ENCODE measurements at places on chromosomes 2 and 18.
A peak's percentile ranks its signal among the peaks of the same experiment; 100 is the strongest.

DNA sequence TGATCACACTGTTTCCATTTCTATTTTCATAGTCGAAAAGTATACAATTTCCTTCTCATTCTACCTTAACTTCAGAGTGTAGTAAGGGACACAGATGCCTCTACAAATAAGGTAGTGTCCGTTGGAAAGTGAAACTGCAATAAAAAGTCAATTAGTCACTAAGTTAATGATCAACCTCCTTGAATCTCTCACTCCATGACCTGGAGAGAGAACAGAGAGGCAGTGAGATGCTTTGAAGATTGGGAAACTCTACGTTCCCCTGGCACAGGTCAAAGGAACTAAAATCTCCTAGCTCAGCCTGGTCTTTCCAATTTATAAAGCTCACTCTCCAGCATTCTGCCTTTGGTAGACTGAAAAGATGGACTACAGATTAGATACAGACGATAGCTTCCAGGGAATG lies 153.8 kb upstream of the ACAA2 start:
- H3K4me3 ChIP-seq, result no peak overlapping the region
- H3K27me3 ChIP-seq, result no peaks in the 10 kb centered on the region
- no peaks in the 10 kb centered on the region for H3K36me3 ChIP-seq
- no peaks in the 10 kb centered on the region for H3K4me1 ChIP-seq
- no peak for DNase-seq

- no peaks in the 10 kb centered on the region for H3K36me3 ChIP-seq
- no peak for DNase-seq
- no peaks in the 10 kb centered on the region for H3K4me1 ChIP-seq
- H3K27ac ChIP-seq, result no peak overlapping the region
Observed at GRCh38 chr2:63893163-63893562, 51.5 kb downstream of the UGP2 start.

- no peaks in the 10 kb centered on the region for H3K4me1 ChIP-seq
- no peak for DNase-seq
- no peaks in the 10 kb centered on the region for H3K36me3 ChIP-seq
Observed at GRCh38 chr2:231795525-231796327, 9.5 kb downstream of the COPS7B start.

DNA sequence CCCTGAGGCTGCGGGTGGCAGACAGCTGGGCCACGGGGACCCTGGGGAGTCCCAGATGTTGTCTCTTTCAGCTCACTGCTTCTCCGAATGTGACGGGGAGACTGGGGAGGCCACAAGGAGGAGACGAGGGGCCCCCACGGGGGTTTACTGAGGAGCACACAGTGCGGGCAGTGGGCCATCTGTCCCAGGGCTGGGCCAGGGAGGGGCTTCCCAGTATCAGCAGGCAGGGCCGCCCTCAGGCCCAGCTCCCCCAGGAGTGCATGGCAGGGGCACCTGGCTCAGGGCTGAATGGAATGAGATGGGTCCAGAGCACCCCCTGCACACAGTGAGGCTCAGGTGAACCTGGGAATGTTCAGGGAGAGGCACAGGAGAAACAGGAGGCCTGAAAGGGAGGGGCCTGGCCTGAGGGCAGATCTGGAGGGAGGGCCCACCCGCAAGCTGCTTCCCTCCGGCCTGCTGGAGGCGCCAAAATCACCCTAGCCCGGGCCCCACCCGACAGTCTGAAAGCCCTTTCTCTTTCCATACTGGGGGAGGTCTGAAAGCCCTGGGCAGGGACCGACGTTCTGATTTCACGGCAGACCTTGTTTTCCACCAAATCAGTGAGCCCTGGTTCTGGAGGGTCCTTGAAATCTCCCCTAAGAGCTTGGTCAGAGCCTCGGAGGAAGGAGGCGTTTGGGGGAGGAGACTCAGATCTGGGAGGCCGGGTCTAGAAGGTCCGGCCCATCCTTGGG lies 35.5 kb upstream of the PTMA start:
- no peaks in the 10 kb centered on the region for H3K27me3 ChIP-seq
- no peak overlapping the region for H3K4me3 ChIP-seq
- H3K4me1 ChIP-seq, result no peaks in the 10 kb centered on the region
- H3K27ac ChIP-seq, result peak overlapping the region; percentile 78
- no peaks in the 10 kb centered on the region for H3K36me3 ChIP-seq

DNA sequence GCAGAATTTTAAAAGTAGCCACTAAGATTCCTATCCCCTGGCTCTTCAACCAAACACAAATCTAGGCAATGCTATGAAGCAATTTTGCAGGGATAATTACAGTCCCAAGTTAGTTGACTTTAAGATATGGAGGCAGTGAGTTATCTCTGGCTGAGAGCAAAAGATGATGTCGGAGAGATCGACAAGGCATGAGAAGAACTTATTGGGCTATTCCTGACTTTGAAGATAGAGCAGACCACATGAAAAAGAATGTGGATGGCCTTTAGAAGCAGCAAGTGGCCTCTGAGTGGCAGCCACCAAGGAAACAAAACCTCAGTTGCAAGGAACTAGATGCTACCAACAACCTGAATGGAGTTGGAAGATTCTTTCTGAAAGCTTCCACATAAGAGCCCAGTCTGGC lies 58.2 kb upstream of the PPM1B start:
- H3K36me3 ChIP-seq, result no peaks in the 10 kb centered on the region
- no peaks in the 10 kb centered on the region for H3K4me1 ChIP-seq
- DNase-seq, result no peak
- H3K27me3 ChIP-seq, result no peaks in the 10 kb centered on the region
- no peak overlapping the region for H3K27ac ChIP-seq

GRCh38 chr2:109660046-109660860 lies 46.1 kb downstream of the SOWAHC start:
- no peak for DNase-seq
- no peak overlapping the region for H3K27ac ChIP-seq
- no peaks in the 10 kb centered on the region for H3K27me3 ChIP-seq
- no peaks in the 10 kb centered on the region for H3K4me1 ChIP-seq
- H3K4me3 ChIP-seq, result no peak overlapping the region
- H3K36me3 ChIP-seq, result no peaks in the 10 kb centered on the region

GRCh38 chr2:8418721-8419120 lies 263.1 kb upstream of the ID2 start:
- H3K27me3 ChIP-seq, result no peaks in the 10 kb centered on the region
- no peak for DNase-seq
- no peak overlapping the region for H3K27ac ChIP-seq
- H3K36me3 ChIP-seq, result no peaks in the 10 kb centered on the region

- no peak overlapping the region for H3K27ac ChIP-seq
- H3K4me3 ChIP-seq, result no peak overlapping the region
- no peaks in the 10 kb centered on the region for H3K36me3 ChIP-seq
- no peaks in the 10 kb centered on the region for H3K4me1 ChIP-seq
- H3K27me3 ChIP-seq, result no peaks in the 10 kb centered on the region
Observed at GRCh38 chr2:55796121-55796520, 102.5 kb upstream of the PNPT1 start.

DNA sequence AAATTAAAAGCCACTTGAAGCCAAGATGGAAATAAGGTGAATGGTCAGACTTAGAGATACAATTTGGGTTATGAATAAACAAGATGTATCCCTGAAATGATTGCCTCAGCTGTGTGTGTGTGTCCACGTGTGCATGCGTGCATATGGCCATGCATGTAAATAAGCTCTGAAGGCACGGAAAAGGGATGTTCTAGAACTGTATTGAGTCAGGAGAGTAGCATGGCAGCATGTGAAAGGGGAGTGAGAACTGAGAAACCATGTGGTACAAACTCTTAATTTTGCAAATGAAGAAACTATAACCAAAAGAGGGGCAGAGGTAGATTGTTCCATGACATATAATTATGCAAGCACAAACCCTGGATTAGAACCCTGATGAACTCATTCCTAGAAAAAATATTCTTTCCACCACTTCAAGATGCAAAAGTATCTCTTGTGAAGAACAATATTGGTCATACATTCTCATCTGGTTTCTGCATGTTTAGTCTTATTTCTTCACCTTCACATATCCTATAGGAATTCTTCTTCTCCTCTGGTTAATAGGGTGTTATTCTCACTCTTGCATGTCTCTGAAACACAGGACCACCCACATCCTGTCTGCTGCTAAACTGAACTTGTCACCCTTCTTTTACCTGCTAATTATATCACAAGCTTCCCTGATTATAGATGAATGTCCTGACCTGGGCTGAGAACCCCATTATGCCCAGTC lies 455.8 kb downstream of the SETBP1 start:
- no peaks in the 10 kb centered on the region for H3K27me3 ChIP-seq
- no peak overlapping the region for H3K27ac ChIP-seq
- no peak overlapping the region for H3K4me3 ChIP-seq

- H3K36me3 ChIP-seq, result no peaks in the 10 kb centered on the region
- peak overlapping the region; percentile 83 for H3K27ac ChIP-seq
- peaks cover 30% of the 10 kb centered on the region for H3K4me1 ChIP-seq
- no peaks in the 10 kb centered on the region for H3K27me3 ChIP-seq
- H3K4me3 ChIP-seq, result no peak overlapping the region
Observed at GRCh38 chr2:55763721-55764120, 70.1 kb upstream of the PNPT1 start.

GRCh38 chr2:50551868-50552267 lies 480.1 kb downstream of the NRXN1 start:
- H3K36me3 ChIP-seq, result no peaks in the 10 kb centered on the region
- H3K27me3 ChIP-seq, result no peaks in the 10 kb centered on the region
- no peak for DNase-seq
- H3K27ac ChIP-seq, result no peak overlapping the region
- no peaks in the 10 kb centered on the region for H3K4me1 ChIP-seq
- H3K4me3 ChIP-seq, result no peak overlapping the region

DNA sequence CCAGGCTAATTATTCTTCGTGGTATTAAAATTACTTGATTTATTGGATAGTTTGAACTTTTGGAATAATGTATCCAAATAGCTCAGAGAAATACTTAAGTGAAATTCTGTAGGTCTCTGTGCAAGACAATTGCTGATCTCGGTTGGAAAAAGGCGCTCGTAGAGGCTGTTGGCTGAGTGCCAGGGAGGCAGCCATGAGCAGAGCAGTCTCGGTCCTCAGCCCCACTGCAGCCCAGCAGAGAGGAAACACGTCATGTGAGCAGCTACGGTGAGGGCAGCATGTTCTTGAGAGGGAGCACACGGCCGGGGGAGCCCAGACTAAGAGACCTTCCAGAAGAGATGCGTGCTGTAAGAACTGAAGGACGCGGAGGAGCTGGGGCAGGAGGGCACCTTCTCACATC lies 42.5 kb downstream of the DCDC2C start:
- H3K36me3 ChIP-seq, result no peaks in the 10 kb centered on the region
- no peak for DNase-seq
- H3K4me3 ChIP-seq, result no peak overlapping the region
- no peak overlapping the region for H3K27ac ChIP-seq
- no peaks in the 10 kb centered on the region for H3K4me1 ChIP-seq

- DNase-seq, result no peak
- no peaks in the 10 kb centered on the region for H3K36me3 ChIP-seq
- no peak overlapping the region for H3K4me3 ChIP-seq
- H3K27ac ChIP-seq, result no peak overlapping the region
- no peaks in the 10 kb centered on the region for H3K4me1 ChIP-seq
Observed at GRCh38 chr2:10873790-10874437, 37.8 kb upstream of the KCNF1 start.

DNA sequence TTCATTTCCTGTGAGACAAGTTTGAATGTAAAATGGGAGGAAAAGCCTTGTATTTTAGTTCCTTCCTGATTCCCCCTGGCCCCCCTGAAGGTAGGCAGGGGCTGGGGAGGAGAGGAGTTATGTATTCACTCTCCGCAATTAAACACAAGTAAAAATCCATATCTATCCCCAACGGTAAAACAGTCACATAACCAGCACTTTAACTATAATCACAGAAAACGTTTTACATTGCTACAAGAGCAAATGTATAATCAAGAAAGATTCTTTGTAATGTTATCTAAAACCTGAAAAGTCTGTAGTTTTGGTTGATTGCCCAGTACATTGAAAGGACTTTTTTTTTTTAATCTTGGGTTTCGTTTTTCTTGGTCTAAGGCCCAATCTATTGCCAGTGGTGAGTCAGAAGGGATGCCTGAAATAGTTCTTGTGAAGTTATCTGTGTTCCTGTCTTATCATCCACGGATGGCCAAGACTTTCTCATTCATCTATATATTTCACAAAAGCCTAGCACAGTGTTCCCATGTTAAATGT lies 34.5 kb upstream of the CCNYL1 start:
- no peaks in the 10 kb centered on the region for H3K27me3 ChIP-seq
- no peak for DNase-seq
- peaks cover 10% of the 10 kb centered on the region for H3K4me1 ChIP-seq
- peak overlapping the region; percentile 34 for H3K27ac ChIP-seq
- no peak overlapping the region for H3K4me3 ChIP-seq

DNA sequence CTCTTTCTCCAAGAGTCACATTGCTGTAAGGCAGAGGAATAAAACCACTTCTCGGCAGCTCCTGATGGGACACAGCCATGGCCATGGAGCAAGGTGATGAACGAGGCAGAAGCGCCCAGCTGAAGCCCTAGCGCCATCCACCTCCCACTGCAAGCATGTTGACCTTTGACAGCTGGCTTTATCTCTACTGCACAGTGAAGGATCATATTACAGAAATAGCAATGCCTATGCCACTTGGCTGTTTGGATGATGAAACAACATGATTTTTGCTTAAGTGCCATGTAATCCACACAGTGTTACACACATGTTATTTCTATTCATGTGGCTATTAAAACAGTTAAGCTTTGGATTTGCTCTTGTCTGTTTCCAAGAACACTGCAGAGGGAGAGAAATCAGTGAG lies 167.7 kb downstream of the VAPA start:
- no peaks in the 10 kb centered on the region for H3K27me3 ChIP-seq
- no peak for DNase-seq
- no peaks in the 10 kb centered on the region for H3K36me3 ChIP-seq

GRCh38 chr2:232926431-232926939 lies 56.4 kb downstream of the SNORC start:
- peaks cover 29% of the 10 kb centered on the region for H3K4me1 ChIP-seq
- H3K27me3 ChIP-seq, result peaks cover 22% of the 10 kb centered on the region
- no peak for DNase-seq
- H3K27ac ChIP-seq, result peak overlapping the region; percentile 73

DNA sequence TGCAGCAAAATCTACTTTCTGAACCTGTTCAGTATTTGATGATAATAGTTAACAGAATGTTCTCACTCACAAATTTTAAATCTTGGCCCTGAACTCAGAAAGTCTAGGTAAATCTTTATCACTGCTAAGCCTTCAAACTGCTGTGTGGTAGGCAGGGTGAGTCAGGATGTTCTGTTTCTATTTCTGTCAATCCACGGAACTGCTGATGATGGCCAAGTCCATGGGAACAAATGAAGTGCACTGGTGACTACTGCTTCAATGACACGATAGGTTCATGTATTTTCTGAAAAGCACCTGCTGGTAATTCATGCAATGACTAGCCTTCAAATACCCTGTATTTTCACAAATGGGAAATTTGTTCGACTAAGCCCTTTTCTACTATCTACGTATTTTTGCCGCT lies 14.2 kb downstream of the NIFK start:
- H3K4me3 ChIP-seq, result no peak overlapping the region
- H3K4me1 ChIP-seq, result no peaks in the 10 kb centered on the region
- no peak overlapping the region for H3K27ac ChIP-seq

DNA sequence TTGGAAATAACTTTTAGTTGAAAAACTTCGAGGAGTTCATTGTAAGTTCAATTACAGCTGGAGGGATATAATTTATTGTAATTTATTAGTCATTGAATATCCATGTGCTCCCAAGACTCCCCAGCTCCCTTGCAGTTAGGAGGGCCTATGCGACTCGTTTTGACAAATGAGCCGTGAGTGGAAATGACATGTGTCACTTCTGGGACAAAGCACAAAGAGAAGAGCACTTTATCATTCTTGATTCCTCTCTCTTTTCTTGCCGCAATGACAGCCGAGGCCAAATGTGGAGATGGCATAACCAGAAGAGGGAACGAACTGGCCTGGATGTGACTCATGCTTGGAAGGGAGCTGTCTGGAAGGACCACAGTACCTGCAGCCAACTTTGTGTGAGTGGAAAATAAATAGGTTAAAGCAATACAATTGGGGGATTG lies 44.2 kb upstream of the ITSN2 start:
- no peaks in the 10 kb centered on the region for H3K27me3 ChIP-seq
- peaks cover 4% of the 10 kb centered on the region for H3K4me1 ChIP-seq
- no peak overlapping the region for H3K4me3 ChIP-seq
- no peaks in the 10 kb centered on the region for H3K36me3 ChIP-seq
- no peak overlapping the region for H3K27ac ChIP-seq

All from tibial nerve (tissue), 4 donors.